Activated CD4-positive, alpha-beta T cell treated with anti-CD3 and anti-CD28 coated beads for 36 hours (primary cell): ENCODE measurements at places on chromosomes 6 and 20. TPM values are rescaled to one million over a fixed set of nuclear protein-coding genes. Genes with fewer than 3 reads are reported as not detected.

DNA sequence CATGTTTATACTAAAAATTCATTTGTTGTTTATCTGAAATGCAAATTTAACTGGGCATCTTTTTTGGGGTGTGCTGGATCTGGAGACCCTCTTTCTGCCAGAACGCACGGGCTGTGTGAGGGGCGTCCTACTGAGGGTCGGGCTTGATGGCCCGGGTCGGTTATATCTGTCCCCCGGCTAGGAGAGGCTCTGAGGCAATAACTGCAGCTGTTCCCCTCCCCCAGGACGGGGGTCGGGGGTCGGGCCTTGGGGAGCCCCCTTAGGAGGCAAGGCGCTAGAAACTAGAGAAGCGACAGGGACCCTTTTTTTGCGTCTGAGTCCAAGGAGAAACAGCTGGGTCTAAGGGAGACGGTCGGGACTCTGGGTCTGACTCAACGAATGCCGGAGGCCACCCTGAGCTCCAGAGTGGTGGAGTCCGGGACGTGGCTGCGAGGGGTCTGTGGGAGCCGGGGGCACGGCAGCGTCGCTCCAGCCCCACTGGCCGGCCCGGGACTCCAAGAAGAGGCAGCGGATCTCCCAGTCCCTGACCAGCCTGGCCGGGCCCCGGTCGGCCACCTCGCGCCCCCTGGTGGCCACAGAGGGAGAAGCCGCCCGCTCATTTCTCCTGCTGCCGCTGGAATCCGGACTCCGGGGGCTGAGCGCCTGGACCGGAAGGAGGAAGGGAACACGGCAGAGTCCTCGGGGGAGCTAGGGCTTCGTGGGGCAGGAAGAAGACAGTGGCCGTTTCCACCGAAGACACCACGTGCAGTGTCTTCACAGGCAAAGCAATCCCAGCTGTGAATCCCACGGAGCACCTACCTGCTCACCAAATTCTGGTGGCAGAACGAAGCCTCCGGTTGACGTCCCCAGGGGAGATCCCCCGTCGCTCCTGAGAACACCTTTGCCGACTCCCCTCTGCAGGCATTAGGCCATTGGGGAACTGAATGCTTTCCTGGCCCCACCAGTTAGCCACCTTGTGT lies 24.0 kb upstream of the SCML4 start:
- H3K27ac ChIP-seq, result peak overlapping the region; percentile 70
- DNase-seq, result peak; percentile 88
- peak overlapping the region; percentile 71 for H3K4me3 ChIP-seq
- H3K36me3 ChIP-seq, result no peaks in the 10 kb centered on the region
- peaks cover 21% of the 10 kb centered on the region for H3K4me1 ChIP-seq
- no peaks in the 10 kb centered on the region for H3K27me3 ChIP-seq

DNA sequence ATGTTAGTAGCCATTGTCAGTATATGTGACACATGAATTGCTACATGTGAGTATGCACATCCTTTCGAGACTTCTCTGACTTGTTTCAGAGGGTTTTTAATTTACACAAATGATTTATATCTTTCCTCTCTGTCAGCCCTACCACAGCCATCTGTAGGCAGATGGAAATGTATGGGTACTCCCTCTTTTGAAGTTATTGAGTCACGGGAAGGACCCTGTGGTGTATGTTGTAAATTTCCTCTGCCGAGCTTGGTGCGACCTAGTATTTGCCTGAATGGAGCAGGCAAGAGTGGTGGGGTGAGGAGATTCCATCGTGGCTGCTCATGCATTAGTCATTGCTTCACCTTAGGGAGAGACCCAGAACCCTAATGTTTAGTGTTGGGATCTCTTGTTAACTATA lies 171.9 kb downstream of the JARID2 start:
- no peak overlapping the region for H3K4me3 ChIP-seq
- peaks cover 60% of the 10 kb centered on the region for H3K4me1 ChIP-seq
- peak overlapping the region; percentile 38 for H3K27ac ChIP-seq
- DNase-seq, result peak; percentile 75
- peaks cover 77% of the 10 kb centered on the region for H3K36me3 ChIP-seq
- H3K27me3 ChIP-seq, result no peaks in the 10 kb centered on the region

GRCh38 chr20:61719691-61720347 lies 345.9 kb downstream of the TAF4 start:
- no peaks in the 10 kb centered on the region for H3K27me3 ChIP-seq
- peak; percentile 57 for DNase-seq
- no peaks in the 10 kb centered on the region for H3K36me3 ChIP-seq
- peak overlapping the region; percentile 79 for H3K27ac ChIP-seq
- peak overlapping the region; percentile 54 for H3K4me3 ChIP-seq

DNA sequence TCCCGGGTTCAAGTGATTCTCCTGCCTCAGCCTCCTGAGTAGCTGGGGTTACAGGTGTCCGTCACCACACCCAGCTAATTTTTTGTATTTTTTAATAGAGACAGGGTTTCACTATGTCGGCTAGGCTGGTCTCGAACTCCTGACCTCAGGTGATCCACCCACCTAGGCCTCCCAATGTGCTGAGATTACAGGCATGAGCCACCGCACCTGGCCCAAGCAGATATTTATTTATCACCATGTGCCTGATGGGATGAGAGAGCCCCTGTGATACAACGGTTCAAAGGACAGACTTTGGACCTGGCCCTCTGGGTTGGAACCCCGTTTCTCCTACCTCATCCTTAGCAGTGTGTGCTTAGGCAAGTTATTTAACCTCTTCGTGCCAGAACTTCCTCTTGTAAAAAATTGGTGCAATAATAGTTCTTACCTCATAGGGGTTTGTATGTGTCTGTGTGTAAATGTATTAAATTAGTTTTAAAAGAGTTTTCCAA lies 19.2 kb upstream of the STK38 start:
- H3K4me3 ChIP-seq, result no peak overlapping the region
- no peaks in the 10 kb centered on the region for H3K4me1 ChIP-seq
- H3K27me3 ChIP-seq, result no peaks in the 10 kb centered on the region

DNA sequence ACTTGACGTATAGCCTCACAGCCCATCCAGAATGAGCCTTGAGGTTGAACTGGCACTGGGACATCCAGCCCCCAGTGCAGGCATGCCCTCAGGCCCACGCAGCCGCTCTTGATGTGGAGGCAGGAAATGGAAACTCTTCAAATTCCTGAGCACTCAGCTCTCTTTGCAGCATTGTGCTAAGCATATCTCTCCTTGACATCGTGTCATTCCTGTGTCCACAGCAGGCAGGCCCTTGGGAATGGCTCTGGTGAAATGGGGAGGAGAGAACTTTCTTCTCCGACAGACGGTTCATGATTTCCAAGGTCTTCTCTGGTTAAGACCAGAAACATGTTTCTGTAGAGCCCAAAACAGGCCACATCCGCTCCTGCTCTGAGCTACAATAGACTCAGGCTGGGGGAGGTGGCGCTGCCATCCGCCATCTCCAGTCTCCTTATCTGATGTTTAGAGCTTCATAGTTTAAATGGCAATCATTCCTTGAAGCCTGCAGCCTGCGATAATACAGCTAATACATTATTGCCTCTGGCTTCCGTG lies 248.8 kb downstream of the CDH4 start:
- no peak for DNase-seq
- H3K4me3 ChIP-seq, result no peak overlapping the region
- H3K36me3 ChIP-seq, result no peaks in the 10 kb centered on the region
- no peaks in the 10 kb centered on the region for H3K4me1 ChIP-seq
- H3K27me3 ChIP-seq, result no peaks in the 10 kb centered on the region

DNA sequence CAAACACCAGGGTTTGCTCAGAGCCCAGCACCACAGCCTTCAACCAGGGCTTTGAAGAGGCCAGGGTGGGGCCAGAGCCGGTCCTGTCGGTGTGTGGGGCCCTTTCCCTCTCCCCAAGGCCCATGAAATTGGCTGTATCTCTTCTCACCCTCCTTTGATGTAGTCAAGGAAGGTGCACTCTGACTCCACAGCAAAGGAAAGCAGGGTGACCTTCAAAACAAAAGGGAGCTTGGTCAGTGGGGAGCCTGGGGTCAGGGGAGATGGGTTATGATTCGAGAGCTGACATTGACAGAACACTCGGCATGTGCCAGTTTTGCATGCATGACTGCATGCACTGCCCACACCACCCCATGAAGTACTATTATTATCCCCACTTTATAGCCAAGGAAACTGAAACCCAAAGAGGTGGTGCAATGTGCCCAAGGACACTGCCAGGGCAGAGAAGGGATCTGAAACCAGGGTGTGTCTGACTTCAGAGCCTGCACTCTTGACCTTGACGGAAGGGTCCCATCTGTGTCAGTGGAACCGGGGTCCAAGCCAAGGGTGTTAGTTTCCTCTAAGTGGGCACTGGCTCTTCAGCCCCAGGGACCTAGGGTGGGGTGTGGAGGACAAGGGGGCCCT lies 55.4 kb downstream of the RAB44 start:
- no peaks in the 10 kb centered on the region for H3K27me3 ChIP-seq
- H3K36me3 ChIP-seq, result no peaks in the 10 kb centered on the region
- peak overlapping the region; percentile 42 for H3K27ac ChIP-seq

- H3K4me3 ChIP-seq, result no peak overlapping the region
- H3K27me3 ChIP-seq, result no peaks in the 10 kb centered on the region
- H3K4me1 ChIP-seq, result no peaks in the 10 kb centered on the region
- no peak for DNase-seq
- no peaks in the 10 kb centered on the region for H3K36me3 ChIP-seq
These were observed 187.8 kb downstream of the SYNDIG1 start for GRCh38 chr20:24657196-24657595.

DNA sequence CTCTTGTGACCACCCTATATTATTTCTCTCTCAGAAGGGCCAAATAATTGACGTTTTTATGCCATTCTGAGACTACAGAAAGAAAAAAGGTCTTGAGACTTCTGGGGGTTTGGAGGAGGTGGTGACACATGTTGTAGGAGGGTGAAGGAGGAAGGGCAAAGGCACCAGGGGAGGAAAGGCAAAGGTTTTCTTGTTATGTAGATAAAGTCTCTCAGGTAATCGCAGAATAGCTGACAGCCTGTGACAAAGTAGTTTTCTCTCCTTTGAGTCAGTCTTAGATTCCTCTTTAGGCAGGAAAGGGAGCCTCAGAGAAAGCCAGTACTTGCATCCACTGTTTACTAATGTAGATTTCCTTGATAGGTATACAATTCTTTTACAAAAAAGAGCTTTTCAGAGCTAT lies 23.6 kb downstream of the OR2B2 start:
- peaks cover 3% of the 10 kb centered on the region for H3K36me3 ChIP-seq
- H3K27ac ChIP-seq, result no peak overlapping the region
- peaks cover 29% of the 10 kb centered on the region for H3K4me1 ChIP-seq
- no peak overlapping the region for H3K4me3 ChIP-seq
- DNase-seq, result no peak

DNA sequence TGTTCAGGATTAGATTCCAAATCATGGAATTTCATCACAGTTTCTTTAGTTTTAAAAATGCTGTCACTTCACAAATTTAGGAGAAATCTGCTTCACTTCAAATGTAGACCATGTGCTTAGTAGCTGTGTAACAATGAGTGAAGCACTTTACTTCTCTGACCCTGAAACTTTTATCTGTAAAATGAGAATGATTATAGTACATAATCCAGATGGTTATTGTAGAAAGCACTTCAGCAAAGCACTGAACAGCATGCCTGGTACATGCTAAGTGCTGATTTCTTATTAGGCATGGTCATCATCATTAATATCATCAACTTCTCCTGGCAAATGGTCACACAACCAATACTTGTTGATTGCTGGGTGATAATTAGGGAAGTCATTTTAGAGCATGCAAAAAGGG lies 705.0 kb downstream of the EPHA7 start:
- H3K4me1 ChIP-seq, result no peaks in the 10 kb centered on the region
- no peak overlapping the region for H3K4me3 ChIP-seq
- H3K27me3 ChIP-seq, result no peaks in the 10 kb centered on the region
- H3K36me3 ChIP-seq, result no peaks in the 10 kb centered on the region
- DNase-seq, result no peak

DNA sequence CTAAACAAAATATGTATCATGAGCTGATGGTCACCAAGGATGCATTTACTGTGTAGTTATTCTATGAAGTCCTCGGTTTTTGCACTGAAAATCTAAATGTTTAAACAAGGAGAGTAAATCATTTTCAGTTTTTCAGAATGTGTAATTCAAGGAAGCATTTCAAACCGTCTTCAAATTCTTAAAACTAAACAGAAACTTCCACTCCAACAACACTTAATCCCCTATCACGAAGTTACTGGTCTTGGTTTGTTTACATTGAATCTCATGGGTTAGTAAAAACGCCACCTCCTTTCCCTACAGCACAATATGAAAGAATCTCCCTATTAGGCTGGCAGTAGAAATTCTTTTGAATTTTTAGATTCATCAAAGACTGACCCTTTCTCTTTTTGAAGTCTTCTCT lies 192.9 kb downstream of the AIG1 start:
- H3K27ac ChIP-seq, result no peak overlapping the region
- DNase-seq, result no peak
- H3K4me3 ChIP-seq, result no peak overlapping the region
- H3K27me3 ChIP-seq, result no peaks in the 10 kb centered on the region

DNA sequence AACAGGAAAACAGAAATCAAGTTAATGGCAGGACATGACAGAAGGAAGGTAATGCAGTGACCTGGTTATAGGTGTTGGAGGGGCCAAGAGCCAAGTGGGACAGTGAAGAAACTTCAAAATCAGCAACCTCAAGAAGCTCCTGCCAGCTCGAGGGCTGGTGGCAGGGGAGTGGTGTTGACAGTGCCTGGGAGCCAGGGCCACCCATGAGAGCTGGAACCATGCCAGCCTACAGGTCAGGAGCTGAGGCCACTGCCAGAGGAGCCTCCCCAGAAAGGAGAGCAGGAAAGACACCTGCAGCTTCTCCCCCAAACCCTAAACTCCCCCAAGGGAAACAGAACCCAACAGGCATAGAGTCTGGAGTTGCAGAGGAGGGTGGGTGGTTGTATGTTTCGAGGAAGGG lies 262.1 kb downstream of the LRFN2 start:
- H3K36me3 ChIP-seq, result no peaks in the 10 kb centered on the region
- peaks cover 11% of the 10 kb centered on the region for H3K27me3 ChIP-seq
- no peak overlapping the region for H3K4me3 ChIP-seq
- no peak overlapping the region for H3K27ac ChIP-seq
- no peak for DNase-seq
- peaks cover 3% of the 10 kb centered on the region for H3K4me1 ChIP-seq

DNA sequence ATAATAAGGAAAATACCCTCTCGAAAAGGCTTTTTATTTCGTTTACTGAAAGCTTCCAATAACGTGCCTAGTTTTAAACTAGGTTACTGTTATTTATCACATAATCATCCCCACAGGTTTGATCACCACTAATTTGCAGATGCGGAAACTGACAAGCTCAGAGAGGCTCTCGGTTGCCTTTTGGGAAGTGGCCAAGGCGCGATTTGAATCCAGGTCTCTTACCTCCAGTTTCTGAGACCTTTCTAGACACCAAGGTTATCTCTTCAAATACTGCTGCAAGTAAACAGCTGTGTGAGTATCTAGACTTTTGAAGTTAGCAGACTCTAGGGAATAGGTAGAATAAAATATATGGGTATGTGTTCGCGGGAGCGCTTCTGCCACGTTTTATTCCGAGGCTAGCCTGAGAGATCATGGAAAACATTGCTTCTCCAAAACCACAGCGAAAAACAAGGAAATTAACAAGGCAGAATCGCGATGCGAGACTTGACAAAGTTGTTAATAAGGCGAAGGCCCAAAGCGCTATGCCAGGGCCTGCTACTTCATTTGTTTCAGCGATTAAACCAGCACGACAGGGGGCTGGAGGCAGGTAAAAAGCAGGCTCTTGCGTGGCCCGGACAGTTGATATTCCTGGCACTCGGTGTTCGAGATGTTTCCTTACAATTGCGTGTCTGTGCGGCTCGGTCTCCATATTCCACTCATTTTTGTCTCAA lies 1.8 kb upstream of the JARID2 start:
- peaks cover 10% of the 10 kb centered on the region for H3K4me1 ChIP-seq
- peak overlapping the region; percentile 92 for H3K4me3 ChIP-seq
- peak overlapping the region; percentile 63 for H3K27ac ChIP-seq
- H3K36me3 ChIP-seq, result peaks cover 25% of the 10 kb centered on the region
- DNase-seq, result no peak

NKX2-4 gene
- total RNA-seq, result not detected

COL11A2 gene
- 2.0 TPM for total RNA-seq

PRDM1 gene
- 35.6 TPM for total RNA-seq

C20orf96 gene
- 7.0 TPM for total RNA-seq

LPIN3 gene
- 4.0 TPM for total RNA-seq

BLOC1S5 gene
- total RNA-seq, result 30.3 TPM

GJA10 gene
- not detected for total RNA-seq

RREB1 gene
- total RNA-seq, result 18.1 TPM
